Renal cortical epithelial cell (primary cell): ENCODE measurements at places on chromosomes 2 and 18. TPM values are rescaled to one million over a fixed set of nuclear protein-coding genes. Genes with fewer than 3 reads are reported as not detected.
A peak's percentile ranks its signal among the peaks of the same experiment; 100 is the strongest.

Gene DOK6
- 0.17 and 2.3 TPM in 2 replicates for total RNA-seq

Gene INHA
- 0.70 TPM in 1 of 2 replicates, not detected in the other for total RNA-seq

Gene CD207
- total RNA-seq: not detected in 2 replicates

Gene SS18
- total RNA-seq: 135 and 189 TPM in 2 replicates

Gene ALK
- not detected in 2 replicates for total RNA-seq

Gene ZDBF2
- total RNA-seq: 10.1 and 21.7 TPM in 2 replicates

Gene MYL12A
- total RNA-seq: 907 and 2,004 TPM in 2 replicates

Gene IL36RN
- total RNA-seq: 0.69 TPM in 1 of 2 replicates, not detected in the other

Gene ST3GAL5
- 5.2 and 5.9 TPM in 2 replicates for total RNA-seq

Gene DSEL
- total RNA-seq: 8.7 and 10.7 TPM in 2 replicates

DNA sequence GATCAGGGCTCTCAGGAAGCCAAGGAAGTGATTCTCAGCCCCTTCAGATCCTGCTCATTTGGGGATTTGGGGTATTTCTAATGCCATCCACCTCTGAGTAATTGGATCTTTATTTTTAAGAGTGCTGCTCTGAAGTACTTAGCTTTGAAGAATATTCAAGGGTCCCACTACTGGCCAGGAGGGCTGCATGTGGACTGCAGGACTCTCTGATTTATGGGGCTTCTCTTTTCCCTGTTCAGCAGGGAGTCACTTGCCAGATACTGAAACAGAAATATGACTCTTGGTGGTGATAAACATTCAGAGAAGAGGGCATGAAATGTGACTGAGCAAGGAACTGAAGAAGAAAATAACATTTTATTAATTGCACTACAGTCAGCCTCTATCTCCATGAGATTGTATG is 138.5 kb downstream of the MTX2 start:
- no peak for DNase-seq

DNA sequence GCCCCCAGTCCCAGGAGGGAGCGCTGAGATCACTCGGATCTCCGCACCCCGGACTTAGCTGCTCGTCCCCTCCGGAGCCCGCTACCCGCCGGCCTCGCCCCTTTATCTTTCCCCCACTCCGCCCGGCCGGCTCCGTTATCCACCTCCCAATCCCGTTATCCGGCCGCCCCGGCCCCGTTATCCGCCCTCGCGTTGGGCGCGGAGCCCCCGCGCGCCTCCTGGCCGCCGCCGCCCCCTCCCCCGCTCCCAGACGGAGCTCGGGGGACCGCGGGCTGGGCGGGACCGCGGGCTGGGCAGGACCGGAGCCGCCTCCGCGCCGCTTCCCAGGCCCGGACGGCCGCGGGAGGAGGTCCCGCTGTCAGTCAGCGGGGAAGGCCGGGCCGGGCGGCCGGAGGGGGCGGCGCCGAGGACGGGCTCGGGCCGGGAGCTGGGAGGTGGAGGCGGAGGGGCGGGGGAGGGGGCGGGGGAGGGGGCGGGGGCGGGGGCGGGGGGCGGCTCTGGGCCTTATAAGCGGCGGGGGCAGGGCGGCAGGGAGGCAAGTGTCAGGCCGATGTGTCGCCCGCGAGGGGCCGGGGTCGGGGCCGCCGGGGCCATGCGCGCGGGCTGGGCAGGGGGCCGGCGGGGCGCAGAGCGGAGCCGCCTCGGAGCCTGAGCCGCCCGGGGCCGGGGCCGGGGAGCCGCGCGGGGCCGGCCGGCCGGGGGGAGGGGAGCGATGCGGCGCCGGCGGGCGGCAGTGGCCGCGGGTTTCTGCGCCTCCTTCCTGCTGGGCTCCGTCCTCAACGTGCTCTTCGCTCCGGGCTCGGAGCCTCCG is at the start of gene PKDCC:
Gene PKDCC, plus strand, starts transcription at position 534 of the 811 bp plus-strand sequence. Its CDS starts 179 bp downstream, at position 713.
- DNase-seq: peak; percentile 33

- DNase-seq: peak; percentile 93
These were observed 2.1 kb downstream of the NABP1 start for GRCh38 chr2:191679818-191680600.

GRCh38 chr2:190863946-190864345 is 16.7 kb upstream of the GLS start:
- DNase-seq: no peak

GRCh38 chr2:163505281-163505680 is 230.5 kb downstream of the FIGN start:
- no peak for DNase-seq

DNA sequence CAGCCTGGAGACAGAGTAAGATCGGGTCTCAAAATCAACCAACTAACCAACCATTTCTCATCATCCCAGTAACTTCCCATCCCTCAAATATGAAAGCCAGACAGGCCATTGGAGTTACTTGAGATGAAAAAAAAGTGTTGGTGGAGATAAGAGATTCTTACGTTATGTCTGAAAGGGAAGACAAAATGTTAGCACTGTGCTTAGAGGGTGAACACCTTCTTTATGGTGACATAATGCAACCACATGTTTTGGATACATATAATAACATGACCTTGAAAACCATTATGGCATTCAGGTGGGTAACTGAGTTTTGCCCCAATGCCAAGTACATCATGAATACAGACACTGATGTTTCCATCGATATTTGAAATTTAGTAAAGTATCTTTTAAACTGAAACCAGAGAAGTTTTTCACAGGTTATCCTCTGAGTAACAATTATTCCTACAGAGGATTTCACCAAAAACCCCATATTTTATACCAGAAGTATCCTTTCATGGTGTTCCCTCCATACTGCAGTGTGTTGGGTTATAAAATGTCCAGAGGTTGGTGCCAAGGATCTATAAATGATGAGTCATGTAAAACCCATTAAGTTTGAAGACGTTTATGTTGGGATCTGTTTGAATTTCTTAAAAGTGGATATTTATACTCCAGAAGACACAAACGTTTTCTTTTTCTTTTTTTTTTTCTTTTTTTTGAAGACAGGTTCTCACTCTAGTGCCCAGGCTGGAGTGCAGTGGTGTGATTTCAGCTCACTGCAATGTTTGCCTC is 45.5 kb downstream of the AAK1 start:
- DNase-seq: no peak

DNA sequence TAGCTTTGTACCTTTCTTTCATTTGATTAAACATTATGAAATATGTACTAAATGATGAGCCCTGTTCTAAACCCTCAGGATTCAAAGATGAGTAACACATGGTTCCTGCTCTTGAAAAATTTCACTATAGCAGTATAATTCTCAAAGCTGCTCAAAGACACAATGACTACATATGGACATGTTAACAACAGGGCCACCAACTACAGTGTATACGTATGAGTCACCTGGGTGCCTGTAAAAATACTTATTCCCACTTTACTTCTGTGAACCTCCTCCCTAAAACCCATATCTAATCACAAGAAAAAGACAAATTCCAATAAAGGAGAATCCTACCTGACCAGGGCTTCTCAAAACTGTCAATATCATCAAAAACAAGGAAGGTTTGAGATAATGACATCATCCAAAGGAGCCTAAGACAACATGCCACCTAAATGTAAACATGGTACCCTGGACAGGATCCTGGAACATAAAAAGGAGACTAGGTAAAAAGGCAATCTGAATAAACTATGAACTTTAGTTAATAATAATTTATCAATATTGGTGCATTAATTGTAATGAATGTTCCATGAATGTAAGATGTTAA is 84.7 kb downstream of the FAM161A start:
- DNase-seq: no peak

- DNase-seq: no peak
These were observed 134.7 kb downstream of the TPGS2 start for GRCh38 chr18:36693931-36694620.

- DNase-seq: no peak
These were observed 47.5 kb upstream of the ZNF397 start for GRCh38 chr18:35193316-35193715.

DNA sequence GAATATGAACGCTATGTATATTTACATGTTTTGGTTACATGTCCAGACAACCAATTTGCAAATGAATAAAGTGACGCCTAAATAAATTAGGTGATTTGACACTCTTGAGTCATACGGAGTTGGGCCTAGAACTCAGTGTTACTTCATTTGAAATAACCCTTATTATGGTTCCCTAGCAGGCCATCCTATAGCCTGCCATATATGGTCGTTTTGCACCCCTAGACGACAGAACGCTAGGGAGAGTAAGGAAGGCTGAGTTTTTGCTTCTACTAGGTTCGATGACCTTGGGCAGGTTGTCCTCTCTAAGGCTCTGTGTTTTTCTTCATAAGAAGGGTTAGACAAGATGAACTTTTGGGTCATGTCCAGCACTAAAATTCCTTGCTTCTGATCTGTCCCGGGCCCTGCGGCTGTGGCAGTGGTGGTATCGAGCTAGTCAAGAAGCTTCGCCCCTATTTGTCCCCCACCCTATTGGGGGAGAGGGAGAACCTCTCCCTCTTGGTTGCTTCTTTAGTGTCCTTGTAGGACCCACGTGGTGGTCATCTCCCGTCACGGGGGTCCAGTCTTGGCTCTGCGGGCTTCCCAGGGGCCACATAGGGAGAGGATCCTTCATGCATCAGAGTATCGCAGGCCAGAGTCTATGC is 574 bp upstream of the EML4 start:
- no peak for DNase-seq

DNA sequence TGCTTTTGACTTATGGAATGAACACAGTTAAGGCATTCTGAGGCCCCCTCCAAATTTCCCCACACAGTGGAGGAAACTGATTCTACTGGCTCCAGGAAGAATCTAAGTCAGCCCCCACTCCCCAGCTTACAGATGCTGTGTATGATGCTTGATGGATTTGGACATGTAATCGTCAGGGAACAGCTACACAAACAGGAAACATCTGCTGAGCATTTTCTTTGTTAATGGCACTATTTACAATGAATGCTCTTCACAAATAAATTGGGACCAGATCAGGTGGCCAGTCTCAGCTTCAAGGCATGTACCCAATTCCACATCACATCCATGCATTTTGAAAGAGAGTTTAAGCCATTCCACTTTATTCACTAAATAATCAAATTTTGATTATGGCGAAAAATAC is 562.3 kb downstream of the SOX11 start:
- no peak for DNase-seq

DNA sequence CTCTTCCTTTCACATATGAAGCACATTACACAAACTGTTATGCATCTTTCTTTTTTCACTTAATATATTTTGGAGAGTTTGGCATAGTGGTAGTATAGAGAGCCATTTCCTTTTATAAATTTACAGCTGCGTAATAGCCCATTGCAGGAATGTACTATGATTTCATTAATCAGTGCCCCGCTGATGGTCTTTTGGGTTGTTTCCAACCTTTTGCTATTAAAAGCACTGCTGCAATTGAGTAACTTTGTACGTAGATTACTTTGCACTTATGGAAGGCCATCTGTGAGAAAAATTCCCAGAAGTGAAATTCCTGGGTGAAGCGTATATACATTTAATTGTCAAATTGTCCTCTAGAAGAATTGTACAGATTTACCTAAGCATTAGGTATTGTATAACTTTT is 565.3 kb upstream of the ZNF804A start:
- DNase-seq: no peak

DNA sequence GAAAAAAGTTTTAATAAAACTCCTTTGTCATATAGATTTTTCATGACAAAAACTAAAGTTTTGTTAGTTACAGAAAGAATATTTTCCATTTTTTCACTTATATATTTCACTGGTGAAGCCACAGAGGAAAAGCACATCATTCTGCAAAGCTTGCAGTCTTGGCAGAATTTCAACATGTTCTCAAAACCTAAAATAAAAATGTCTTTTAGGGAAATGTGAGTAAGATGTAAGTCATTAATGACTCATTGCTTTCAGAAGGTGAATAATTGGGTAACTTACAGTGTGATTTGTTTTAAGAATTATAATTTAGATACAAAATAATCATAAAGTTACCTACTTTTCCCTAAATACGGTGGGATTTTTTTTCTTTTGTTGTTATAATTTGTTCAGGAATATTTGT is 43.4 kb upstream of the TNFRSF11A start:
- DNase-seq: peak; percentile 82

GRCh38 chr2:32008805-32009515 is 1.8 kb downstream of the MEMO1 start:
- peak; percentile 45 for DNase-seq

GRCh38 chr2:23230885-23231284 is 154.1 kb upstream of the KLHL29 start:
- no peak for DNase-seq

DNA sequence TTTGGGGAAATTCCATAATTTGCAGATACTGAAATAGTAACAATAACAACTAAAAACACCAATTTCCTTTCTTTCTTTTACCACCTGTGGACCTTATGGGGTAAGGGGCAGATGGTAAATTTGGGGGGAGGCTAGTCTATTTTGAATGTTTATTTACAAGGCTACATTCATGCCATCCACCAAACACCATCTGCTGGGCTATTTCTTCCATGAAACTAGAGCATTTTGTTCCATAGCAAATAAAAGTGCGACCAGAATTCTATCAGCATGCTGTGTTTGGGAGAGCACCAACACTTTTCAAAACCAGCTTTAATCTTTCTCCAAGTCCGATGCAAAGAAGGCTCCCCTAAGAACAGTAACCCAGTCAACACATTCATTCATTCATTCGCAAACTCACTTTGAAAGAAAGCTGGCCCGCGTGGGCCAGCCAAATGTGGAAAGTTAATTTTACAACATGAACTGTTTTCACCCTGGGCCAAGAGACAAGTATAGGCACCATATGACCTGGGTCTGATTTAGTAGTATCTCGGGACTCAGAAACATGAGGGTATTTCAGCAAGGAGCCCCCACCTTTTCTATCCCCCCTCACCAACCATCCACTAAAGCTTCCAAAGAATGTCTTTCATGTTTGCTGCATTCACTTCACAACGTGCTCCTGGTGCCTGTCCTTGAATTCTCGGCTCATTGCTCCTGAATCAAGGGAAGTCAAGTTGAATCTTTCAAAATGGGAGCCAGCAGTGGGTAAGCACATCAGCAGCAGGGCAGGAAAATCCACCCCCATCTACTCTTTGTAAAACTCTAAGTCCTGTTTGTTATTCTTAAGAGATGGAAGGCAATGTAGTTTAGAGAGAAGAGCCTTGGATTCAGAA is 210.6 kb downstream of the C1D start:
- DNase-seq: no peak

DNA sequence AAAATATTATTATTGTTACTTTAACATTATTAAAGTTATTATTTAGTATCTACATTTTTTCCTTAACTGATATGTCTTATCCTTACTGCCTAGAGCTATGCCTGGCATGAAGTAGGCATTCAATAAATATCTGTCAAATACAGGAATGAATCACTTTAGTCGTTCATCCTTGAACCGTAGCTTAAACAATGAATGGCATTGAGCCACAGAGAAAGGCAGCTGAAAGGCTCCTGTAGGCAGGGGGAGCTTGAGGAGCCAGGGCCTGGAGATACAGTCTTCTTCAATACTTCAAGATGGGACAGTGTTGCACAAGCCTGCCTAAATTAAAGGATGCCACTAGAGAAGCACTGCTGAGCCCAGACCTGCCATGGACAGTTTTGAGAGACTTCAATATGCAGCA is 22.5 kb downstream of the CYRIA start:
- peak; percentile 82 for DNase-seq
